ENCODE measurements at places on chromosomes 11 and 22. TPM values are rescaled to one million over a fixed set of nuclear protein-coding genes. Genes with fewer than 3 reads are reported as not detected.

Gene SLC2A11
- total RNA-seq: 15.4 TPM

Gene LMNTD2
- 4.5 TPM for total RNA-seq

- no peaks in the 10 kb centered on the region for H3K36me3 ChIP-seq
- H3K4me1 ChIP-seq: peaks cover 26% of the 10 kb centered on the region
- DNase-seq: peak; percentile 43
- peak overlapping the region; percentile 68 for H3K4me3 ChIP-seq
- peak overlapping the region; percentile 93 for H3K27ac ChIP-seq
- no peaks in the 10 kb centered on the region for H3K27me3 ChIP-seq
Measured at GRCh38 chr11:9574622-9575259, 1.3 kb downstream of the WEE1 start.

- peaks cover 3% of the 10 kb centered on the region for H3K27me3 ChIP-seq
- H3K4me1 ChIP-seq: no peaks in the 10 kb centered on the region
- no peak overlapping the region for H3K4me3 ChIP-seq
- H3K36me3 ChIP-seq: no peaks in the 10 kb centered on the region
Measured at GRCh38 chr22:48450188-48450825, 1377.4 kb downstream of the BRD1 start.

GRCh38 chr11:43268786-43269185 lies 43.0 kb upstream of the API5 start:
- H3K27me3 ChIP-seq: no peaks in the 10 kb centered on the region
- no peak overlapping the region for H3K27ac ChIP-seq
- H3K4me1 ChIP-seq: no peaks in the 10 kb centered on the region
- DNase-seq: no peak

Gene SYNGR1
- 5.5 TPM for total RNA-seq

GRCh38 chr22:17476838-17477237 lies 86.5 kb upstream of the SLC25A18 start:
- H3K4me1 ChIP-seq: peaks cover 10% of the 10 kb centered on the region
- DNase-seq: no peak
- H3K36me3 ChIP-seq: no peaks in the 10 kb centered on the region

GRCh38 chr11:133955081-133955891 lies 1.5 kb downstream of the IGSF9B start:
- H3K36me3 ChIP-seq: no peaks in the 10 kb centered on the region
- H3K27me3 ChIP-seq: peaks cover 94% of the 10 kb centered on the region
- peak overlapping the region; percentile 52 for H3K4me3 ChIP-seq
- H3K27ac ChIP-seq: no peak overlapping the region

Gene GRM5
- total RNA-seq: 0.08 TPM

GRCh38 chr11:117595440-117595839 lies 201.6 kb downstream of the DSCAML1 start:
- no peaks in the 10 kb centered on the region for H3K27me3 ChIP-seq
- H3K4me1 ChIP-seq: no peaks in the 10 kb centered on the region
- no peaks in the 10 kb centered on the region for H3K36me3 ChIP-seq
- no peak overlapping the region for H3K4me3 ChIP-seq
- H3K27ac ChIP-seq: no peak overlapping the region
- peak; percentile 4 for DNase-seq

Gene ANGPTL5
- total RNA-seq: 0.09 TPM

DNA sequence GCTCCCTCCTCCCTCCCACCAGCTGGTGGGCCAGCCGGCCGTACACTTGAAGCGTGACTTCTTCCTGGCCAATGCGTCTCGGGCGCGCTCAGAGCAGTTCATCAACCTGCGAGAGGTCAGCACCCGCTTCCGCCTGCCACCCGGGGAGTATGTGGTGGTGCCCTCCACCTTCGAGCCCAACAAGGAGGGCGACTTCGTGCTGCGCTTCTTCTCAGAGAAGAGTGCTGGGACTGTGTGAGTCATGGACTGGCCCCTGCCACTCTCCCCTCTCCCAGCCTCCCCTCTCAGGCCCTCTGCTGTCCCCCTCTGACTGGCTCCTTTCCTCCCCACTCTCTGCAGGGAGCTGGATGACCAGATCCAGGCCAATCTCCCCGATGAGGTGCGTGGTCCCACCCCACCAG lies 24.7 kb downstream of the CAPN1 start:
- no peak for DNase-seq
- no peaks in the 10 kb centered on the region for H3K27me3 ChIP-seq
- no peak overlapping the region for H3K27ac ChIP-seq

Gene SCN3B
- 0.61 TPM for total RNA-seq

- no peak overlapping the region for H3K4me3 ChIP-seq
- H3K27ac ChIP-seq: peak overlapping the region; percentile 91
- no peaks in the 10 kb centered on the region for H3K27me3 ChIP-seq
- peaks cover 19% of the 10 kb centered on the region for H3K4me1 ChIP-seq
Measured at GRCh38 chr11:117180661-117181585, 2.4 kb downstream of the SIDT2 start.

DNA sequence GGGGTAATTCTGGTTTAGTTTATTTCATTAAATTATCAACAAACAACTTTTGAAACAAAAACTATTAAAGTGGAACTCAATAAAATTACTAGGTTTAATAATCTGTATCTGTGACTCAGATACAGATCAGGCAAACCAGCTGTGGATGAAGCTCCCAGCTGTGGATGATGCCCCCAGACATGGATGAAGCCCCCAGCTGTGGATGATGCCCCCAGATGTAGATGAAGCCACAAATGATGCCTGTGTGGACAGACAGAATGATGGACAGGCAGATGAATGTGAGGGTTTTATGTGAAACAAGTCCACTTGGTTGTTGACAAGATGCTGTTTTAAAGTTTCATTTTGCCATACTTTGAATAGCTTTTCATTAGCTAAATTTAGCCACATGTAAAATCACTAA lies 5.8 kb upstream of the ZNF74 start:
- no peak overlapping the region for H3K4me3 ChIP-seq
- H3K4me1 ChIP-seq: peaks cover under 1% of the 10 kb centered on the region
- no peaks in the 10 kb centered on the region for H3K36me3 ChIP-seq
- no peak for DNase-seq
- H3K27me3 ChIP-seq: peaks cover 8% of the 10 kb centered on the region

Gene XKR3
- total RNA-seq: 0.31 TPM

Gene C11orf16
- total RNA-seq: not detected

Gene CWF19L2
- total RNA-seq: 11.5 TPM

DNA sequence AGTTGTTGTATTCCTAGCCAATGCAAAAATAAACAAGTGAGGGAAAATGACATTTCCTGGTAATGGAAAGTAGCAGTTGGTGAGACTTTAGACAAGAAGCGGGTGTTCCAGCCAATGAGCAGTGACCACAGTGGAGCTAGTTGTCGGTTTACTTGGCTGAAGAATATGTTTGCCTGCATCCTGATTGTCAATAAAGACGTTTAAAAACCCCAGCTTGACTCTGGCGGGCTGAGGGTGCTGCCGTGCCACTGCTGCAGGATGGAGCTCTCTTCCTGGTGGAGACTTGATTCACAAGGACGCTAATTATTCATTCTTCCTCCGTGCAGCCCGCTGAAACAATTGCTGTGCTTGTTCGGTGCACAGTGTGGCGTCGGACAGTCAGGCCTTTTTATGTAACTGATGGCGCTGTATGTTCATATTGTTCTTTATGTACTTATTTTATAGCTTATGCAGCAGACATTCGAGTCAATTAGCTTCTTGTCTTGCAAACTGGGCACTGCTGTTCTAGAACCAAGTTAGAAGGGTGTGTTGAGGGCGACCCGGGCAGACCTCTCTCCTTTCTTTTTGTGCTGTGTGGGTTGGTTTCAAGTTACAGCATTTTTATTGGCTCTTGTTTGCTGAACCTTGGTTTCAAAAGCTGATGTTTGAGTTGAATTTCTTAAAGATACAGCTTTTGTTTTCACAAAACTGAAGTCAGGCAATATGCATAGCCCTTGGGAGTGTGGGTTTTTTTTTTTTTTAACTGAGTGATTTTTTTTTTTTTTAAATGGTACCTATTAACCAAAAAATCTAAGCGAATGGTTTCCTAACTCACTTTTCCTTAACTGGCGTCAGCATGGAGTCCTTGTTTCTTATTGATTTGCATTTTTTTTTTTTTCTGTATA lies 153.9 kb downstream of the TEAD1 start:
- DNase-seq: no peak
- peaks cover 20% of the 10 kb centered on the region for H3K27me3 ChIP-seq
- H3K4me1 ChIP-seq: peaks cover 22% of the 10 kb centered on the region
- peak overlapping the region; percentile 50 for H3K27ac ChIP-seq
- no peaks in the 10 kb centered on the region for H3K36me3 ChIP-seq

Gene ZFP91
- total RNA-seq: 50.1 TPM

- no peaks in the 10 kb centered on the region for H3K36me3 ChIP-seq
- peaks cover 12% of the 10 kb centered on the region for H3K27me3 ChIP-seq
- no peaks in the 10 kb centered on the region for H3K4me1 ChIP-seq
- H3K4me3 ChIP-seq: no peak overlapping the region
- no peak for DNase-seq
- H3K27ac ChIP-seq: no peak overlapping the region
Measured at GRCh38 chr22:20953668-20954500, 13.2 kb upstream of the AIFM3 start.

DNA sequence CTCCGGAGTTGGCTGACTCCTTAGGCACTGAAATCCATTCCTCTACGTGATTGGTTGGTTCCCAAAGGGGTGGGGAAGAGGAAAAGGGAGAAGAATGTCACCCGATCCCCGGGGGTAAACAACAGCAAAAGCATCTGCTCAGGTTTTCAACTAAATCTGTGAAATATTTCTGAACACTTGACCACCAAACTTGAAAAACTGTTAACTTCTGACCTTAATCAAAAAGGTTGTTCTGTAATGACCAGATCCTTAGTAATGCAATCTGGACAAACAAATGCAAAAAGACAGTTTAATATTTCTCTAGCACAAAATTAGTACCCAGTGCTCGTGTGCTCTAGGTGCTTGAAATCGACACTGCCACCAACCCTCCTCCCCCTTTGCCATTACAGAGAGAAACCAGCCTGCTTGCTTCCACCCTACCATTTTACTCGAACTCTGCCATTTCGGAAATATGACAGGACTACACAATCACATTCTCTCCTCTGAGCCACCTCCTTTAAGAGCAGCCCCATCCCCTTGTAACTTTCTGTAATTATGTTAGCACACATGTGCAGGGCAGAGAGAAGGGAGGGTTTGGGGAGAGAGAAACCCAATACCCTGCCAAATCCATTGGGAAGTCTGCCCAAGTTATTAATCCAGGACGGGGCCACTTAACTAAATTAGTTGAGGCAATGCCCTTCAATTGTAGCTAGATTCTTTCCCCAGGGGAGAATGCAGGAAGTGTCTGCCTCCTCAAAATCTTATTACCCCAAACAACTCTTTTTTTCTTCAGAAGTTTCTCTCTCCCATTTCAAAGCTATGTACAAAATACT lies 113.8 kb downstream of the RBFOX2 start:
- H3K4me3 ChIP-seq: peak overlapping the region; percentile 35
- peak overlapping the region; percentile 80 for H3K27ac ChIP-seq
- H3K4me1 ChIP-seq: peaks cover 46% of the 10 kb centered on the region
- no peaks in the 10 kb centered on the region for H3K36me3 ChIP-seq
- no peaks in the 10 kb centered on the region for H3K27me3 ChIP-seq
- DNase-seq: peak; percentile 93

Gene RIBC2
- total RNA-seq: 4.5 TPM
